ENCODE measurements at places on chromosomes 1 and 21.

DNA sequence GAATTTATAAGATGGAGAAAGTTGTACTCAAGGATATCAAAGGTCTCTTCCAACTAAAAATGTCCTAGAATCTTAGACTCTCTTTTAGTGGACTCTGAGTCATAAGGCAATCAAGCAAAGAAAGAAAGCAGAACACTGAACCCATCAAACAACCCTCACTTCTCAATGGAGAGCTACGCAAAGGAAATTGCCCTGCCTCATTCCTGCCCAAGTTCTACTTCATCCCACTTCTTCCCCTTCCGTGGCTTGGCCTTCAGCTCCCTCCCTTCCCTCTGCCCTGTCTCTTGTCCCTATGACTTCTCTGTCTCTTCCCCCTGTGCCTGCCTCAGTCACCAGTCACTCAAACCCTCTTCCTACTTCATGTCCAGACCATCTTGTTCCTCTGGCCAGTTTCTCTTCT is 58.5 kb downstream of the RIMS3 start:
- no peak for DNase-seq

- DNase-seq: no peak
These were observed 21.3 kb downstream of the COL6A2 start for GRCh38 chr21:46119144-46119636.

- no peak for DNase-seq
These were observed 18.4 kb upstream of the COL6A1 start for GRCh38 chr21:45963232-45963570.

GRCh38 chr1:218886101-218886871 is 287.4 kb upstream of the LYPLAL1 start:
- no peak for DNase-seq

GRCh38 chr1:154784924-154785531 is 85.1 kb downstream of the KCNN3 start:
- no peak for DNase-seq

- no peak for DNase-seq
These were observed 30.2 kb downstream of the TMPRSS2 start for GRCh38 chr21:41477641-41478318.

GRCh38 chr1:227654431-227654830 is 80.7 kb downstream of the JMJD4 start:
- no peak for DNase-seq

DNA sequence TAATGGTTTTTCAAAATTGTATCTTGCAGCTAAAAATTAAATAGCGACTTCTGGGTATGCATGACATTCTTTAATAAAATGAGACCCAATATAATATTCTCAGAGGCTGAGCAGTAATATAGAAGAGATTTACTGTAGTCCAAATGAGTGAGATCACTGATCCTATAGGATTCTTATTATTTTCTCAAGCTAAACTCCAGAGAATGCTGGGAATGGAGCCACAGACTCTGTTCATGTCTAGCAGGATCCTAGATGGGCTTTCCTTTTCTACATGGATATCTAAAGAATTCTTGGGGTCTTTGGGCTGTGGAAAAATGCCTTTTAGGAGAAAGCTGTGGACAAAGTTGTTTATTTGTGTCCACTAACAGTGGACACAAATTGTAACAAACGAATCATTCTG is 150.7 kb upstream of the ZNF644 start:
- no peak for DNase-seq

- no peak for DNase-seq
These were observed 425.8 kb upstream of the CAMK1G start for GRCh38 chr1:209157546-209158249.

DNA sequence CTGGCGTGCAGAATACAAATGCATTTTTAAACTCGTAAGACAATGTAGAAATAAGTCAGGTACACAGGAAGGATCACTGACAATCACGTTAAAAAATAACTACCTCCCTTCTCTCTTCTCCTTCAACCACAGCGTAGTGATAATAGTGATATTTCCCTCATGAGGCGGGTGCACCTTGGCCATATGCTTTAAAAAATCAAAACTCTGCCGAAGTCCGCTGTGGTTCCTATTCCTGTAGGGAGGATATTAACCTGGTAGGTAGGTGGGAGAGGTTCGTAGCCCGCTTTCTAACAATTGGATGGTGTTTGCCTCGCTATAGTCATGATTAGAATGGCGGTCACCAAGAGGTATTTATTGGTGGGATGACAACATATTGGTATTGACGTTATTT is 732 bp downstream of the GREM2 start:
- no peak for DNase-seq

DNA sequence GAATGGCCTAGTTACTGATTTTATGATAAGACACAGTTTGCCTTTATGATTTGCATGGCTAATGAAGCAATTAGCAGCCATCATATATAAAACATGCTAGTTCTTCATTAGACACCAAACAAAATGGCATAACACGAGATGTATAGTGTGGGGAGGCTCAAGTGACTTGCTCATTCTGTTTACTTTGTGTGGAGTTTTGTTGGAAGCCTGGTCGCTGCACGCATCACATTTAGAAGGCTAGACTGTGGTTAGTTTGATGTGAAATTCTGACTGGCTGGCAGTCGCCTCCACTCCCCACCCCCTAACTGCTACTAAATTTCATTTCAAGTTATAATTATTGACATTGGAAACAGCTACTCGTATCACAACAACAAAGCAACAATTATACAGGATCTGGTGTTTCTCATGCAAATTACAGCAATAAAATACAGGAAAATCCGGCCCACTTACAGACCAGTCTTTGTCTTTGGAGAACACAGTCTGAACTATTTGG is 356.1 kb downstream of the LMO4 start:
- DNase-seq: no peak

DNA sequence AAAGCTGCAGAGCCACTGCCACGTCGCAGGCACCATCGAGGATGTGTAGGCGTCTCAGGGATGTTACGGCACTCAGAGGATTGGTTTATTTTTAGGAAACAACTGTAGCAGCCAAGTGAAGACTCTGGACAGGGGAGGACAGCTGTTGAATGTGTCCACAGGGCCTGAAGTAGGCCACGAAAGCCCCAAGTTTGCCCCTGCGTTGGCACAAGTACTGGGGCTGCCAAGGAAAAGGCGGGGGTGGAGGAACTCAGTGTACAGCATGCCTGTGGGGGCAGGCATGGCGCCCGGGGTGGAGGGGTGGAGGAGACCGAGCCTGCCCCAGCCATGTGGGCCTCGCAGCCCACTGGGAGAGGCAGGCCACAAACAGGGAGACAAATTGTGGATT is 89.7 kb downstream of the ADARB1 start:
- DNase-seq: no peak

DNA sequence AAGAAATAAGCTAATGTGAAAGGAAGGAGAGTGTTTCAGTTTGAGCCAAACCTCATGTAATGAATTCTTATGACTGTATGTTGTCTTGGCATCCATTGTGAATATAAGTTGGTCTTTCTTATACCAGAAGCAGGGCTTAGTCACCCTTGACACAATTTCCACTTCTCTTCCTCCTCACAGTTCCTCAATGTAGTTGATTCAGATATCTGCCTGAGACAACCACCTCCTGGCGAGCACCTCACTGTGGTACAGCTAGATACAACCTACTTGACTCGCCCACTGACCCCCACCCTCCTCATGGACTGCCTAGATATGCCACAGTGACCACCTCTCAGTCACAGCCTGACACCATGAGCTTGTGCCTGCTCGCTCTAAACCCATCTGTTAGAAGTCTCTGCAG is 45.6 kb downstream of the KYAT3 start:
- no peak for DNase-seq

- DNase-seq: no peak
These were observed 68.4 kb upstream of the ATP5PO start for GRCh38 chr21:33984021-33984481.

GRCh38 chr21:38804789-38805327 is 871 bp upstream of the ETS2 start:
- peak; percentile 87 for DNase-seq

GRCh38 chr21:26818906-26819305 is 26.3 kb downstream of the ADAMTS1 start:
- DNase-seq: no peak

DNA sequence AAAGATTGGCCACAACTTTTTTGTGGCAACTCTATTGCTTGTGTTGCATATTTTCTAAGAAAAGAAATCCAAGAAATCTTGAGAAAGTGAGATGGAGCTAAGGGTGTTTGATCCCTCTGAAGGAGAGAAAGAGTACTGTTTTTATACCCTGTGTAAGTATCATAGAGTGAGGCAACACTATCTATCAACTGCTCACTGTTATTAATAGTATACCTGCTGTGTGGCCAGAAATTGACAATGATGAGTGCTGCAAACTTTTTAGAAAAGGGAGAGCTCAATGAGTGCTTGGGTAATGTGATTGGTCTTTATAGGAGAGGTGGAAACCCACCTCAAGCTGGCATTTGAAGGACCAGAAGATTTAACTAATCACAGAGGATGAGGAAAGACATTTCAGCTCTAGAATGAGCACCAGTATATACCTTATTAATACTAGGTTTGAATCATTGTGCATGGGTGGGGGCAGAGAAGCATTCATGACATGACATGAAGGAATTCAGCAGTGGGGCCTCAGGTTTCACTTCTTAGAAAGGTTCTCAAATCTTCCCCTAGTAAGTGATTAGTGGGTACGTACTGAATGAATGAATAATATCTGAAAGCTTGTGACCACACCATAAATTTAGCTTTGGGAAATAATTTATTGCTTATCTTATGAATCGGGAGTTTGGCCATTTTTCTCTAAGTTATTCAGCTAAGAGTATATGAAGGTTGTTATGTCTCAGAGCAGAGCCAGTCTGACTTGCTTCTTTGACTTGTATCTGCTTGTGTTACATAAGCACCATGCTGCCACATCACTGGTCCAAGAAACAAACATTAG is 169.2 kb upstream of the SGIP1 start:
- DNase-seq: no peak

- DNase-seq: peak; percentile 66
These were observed 738 bp upstream of the CDC42BPA start for GRCh38 chr1:227318853-227319607.

DNA sequence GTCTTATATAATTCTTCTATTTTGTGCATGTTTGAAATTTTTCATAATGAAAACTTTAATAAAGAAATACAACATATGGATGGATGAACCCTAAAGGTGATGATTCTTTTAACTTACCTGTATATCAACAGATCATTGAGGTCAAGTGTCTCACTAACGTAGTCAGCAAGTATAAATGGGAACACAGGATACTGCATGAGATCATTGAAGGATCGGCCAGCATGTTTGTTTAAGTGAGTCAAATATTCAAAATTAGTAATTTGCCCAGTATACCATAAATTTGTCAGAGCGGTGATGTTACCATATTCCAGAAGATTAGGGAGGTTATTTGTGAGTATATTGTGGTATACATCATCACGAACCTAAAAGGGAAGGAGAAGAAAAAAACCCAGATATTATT is 71.0 kb upstream of the GNG4 start:
- DNase-seq: no peak

DNA sequence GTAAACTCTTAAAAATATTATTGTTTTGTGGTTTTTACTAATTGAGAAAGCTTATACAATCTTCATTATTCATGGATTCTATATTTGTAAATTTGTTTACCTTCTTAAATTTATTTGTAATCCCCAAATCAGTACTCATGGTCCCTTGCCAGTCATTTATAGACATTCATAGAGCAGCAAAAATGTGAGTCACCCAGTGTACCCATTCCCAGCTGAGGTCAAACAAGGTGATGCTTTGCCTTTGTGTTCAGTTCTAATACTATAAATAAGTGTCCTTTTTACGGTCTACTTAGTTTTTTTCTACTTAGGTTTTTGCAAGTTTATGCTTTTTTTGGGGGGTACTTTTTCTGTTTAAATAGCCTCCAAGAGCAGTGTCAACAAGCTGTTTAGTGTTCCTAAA is 36.1 kb downstream of the SORT1 start:
- DNase-seq: no peak

GRCh38 chr21:34360488-34361241 is 3.1 kb upstream of the KCNE2 start:
- no peak for DNase-seq

GRCh38 chr1:54950006-54950368 is 30.4 kb upstream of the TMEM61 start:
- no peak for DNase-seq

- no peak for DNase-seq
These were observed 17.1 kb upstream of the RNF11 start for GRCh38 chr1:51219022-51219421.

- DNase-seq: no peak
These were observed 5.5 kb downstream of the CFAP410 start for GRCh38 chr21:44333509-44334328.

GRCh38 chr1:7535934-7536878 is 234.9 kb upstream of the VAMP3 start:
- no peak for DNase-seq

DNA sequence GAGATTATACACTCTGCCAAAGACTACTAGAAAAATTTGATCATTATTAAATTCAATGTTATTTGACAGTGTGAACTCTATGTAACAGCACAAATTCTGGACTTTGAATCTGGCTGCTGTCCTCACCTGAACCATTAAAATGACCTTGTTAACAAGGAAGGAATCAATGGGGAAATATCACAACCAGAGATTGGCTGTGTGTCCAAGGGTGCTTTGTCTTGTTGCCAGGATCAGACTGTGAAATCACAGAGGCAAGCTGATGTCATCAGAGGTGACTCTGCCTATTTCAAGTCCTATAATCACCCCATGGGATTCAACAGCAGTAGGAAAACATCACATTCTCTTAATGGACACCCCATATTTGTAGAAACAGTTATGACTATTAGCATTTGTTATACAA is 46.8 kb downstream of the ADAMTS5 start:
- DNase-seq: no peak

DNA sequence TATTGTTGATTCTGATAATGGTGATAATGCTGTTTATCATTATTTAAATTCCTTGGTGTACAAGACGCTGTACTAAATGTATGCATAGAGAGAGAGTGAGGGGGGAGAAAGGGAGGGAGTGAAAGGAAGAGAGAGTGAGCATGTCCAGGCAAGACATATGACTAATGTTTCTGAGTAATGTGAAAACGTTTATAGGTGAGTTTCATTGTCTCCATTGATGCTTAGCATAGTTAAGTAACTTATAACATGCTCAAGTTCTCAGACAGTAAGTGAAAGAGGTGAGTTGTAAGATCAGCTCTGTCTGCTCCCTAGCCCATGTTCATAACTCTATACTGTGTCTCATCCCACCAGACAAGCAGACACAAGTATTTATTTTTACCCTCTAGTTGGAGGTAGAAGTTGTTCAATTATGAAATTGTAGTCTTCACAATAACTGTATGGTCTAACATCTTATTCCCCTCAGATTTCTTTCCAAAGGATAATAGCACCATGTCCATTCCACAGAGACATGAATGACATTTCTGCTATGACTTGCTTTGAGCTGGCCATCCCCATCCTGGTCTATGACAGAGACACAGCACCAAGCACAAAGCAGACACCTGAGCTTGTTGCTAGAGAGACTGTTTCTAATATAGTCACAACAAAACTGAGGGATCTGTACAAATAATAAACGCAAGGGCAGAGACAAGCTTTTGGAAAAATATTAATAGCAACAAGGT is 285.1 kb downstream of the CACNA1E start:
- no peak for DNase-seq

- DNase-seq: no peak
These were observed 10.3 kb downstream of the PMVK start for GRCh38 chr1:154926201-154926600.
